ENCODE measurements at places on chromosomes 1 and 21.
A peak's percentile ranks its signal among the peaks of the same experiment; 100 is the strongest.

DNA sequence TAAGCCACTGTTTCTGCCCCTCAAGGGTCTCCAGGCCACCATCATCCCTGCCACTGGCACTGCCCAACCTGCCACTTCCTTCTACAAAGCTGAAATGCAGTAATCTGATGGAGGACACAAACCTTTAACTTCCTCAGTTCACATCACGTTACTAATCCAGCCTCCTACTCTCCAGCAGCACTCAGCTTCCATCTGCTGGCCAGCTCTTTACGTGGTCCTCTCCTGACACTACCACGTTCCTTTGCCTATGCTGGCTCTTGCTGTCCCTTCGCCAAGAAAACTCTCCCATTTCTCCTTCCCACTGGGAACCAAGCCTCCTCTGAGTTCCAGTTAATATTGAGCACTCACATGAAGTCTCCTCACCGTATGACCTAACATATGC is 124.0 kb downstream of the EDEM3 start:
- no peak for DNase-seq

GRCh38 chr1:204733869-204734596 is 48.5 kb upstream of the LRRN2 start:
- no peak for DNase-seq

DNA sequence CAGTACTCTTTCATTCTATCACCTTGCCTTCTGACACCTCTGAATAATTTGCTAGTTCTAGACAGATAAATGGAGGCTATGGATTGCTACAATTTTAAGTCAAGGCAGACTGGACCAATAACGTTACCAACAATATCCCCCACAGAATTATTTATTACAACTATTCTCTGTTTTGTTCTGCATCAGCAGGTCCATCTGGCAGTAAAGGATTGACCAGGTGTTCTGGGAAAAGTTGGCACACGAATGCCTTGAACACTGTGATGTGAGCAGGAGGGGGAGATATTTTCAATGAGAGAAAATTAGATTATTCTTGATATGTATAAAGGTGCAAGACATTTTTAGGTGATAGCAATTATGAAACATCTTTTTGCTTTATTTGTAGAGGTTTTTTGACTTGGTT is 718.8 kb upstream of the TMPRSS15 start:
- peak; percentile 67 for DNase-seq

- DNase-seq: no peak
These were observed at the start of gene TCHH for GRCh38 chr1:152115344-152115743. Gene TCHH, minus strand, starts transcription at chr1:152115444. Its CDS starts 1,364 bp downstream, at chr1:152114080.

- no peak for DNase-seq
These were observed 124.2 kb upstream of the L1TD1 start for GRCh38 chr1:62070384-62071011.

GRCh38 chr1:106727171-106727570 is 329.3 kb upstream of the PRMT6 start:
- no peak for DNase-seq

DNA sequence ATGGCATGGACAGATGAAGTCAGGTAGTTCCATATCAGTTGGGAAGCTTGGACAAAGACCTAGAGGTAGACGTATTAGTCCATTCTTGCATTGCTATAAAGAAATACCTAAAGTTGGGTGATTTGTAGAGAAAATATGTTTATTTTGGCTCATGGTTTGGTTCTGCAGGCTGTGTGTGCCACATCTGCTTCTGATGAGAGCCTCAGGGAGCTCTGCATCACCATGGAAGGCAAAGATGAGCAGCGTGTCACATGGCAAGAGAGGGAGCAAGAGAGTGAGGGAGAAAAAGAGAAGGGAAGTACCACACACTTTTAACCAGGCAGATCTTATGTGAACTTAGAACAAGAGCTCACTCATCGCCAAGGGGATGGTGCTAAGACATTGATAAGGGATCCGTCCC is 9.0 kb downstream of the TSACC start:
- DNase-seq: no peak

GRCh38 chr21:28018741-28019669 is 973.7 kb downstream of the LTN1 start:
- DNase-seq: no peak

GRCh38 chr1:147919896-147920295 is 8.3 kb upstream of the GPR89B start:
- DNase-seq: no peak

- no peak for DNase-seq
These were observed 44.3 kb downstream of the C8A start for GRCh38 chr1:56898879-56899278.
